ENCODE measurements at places on chromosomes 1 and 21.

GRCh38 chr1:232011961-232012360 is 385.4 kb downstream of the DISC1 start:
- no peak for DNase-seq

- DNase-seq = no peak
These were observed 3.2 kb upstream of the OLFML2B start for GRCh38 chr1:162026881-162027280.

DNA sequence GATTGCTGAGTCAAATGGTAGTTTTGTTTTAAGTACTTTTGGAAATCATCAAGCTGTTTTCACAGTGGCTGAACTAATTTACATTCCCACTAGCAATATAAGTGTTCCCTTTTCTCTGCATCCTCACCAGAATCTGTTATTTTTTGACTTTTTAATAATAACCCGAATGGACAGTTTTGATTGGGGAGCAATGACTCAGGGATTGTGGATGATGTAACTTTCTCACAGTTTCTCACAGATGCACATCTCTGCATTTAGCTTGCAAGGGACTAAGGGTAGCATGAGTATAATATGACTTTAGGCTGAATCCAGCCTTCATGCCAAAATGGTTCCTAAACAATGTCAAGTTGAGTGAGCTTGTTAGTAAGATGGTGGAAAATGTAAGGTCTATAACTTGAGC is 90.2 kb downstream of the C4BPA start:
- DNase-seq = no peak

- DNase-seq = no peak
These were observed 2.1 kb upstream of the PLA2G2C start for GRCh38 chr1:20188455-20188817.

DNA sequence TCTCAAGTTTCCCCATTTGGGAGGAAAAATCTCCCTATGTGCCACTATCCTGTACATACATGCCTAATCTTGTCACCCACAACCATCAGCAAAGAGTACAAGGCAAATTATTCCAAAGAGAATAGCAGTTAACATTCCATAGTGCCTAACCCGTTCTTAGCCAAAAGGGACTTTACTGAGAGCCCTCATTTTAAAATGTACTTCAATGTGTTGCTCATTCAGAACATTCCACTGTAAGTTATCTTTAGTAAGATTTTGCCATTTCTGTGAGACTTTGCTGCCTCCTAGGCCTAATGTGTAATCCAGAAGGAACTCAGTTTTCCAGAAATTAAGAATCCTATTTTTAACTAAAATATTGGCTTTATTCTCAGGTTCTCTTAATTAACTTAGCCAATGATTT is 11.3 kb upstream of the MRPL55 start:
- no peak for DNase-seq

- DNase-seq = no peak
These were observed 9.9 kb downstream of the CD58 start for GRCh38 chr1:116560704-116561490.

- DNase-seq = no peak
These were observed 6.5 kb downstream of the ZP4 start for GRCh38 chr1:237884237-237884636.

GRCh38 chr1:94280541-94280940 is 43.2 kb upstream of the ARHGAP29 start:
- DNase-seq = no peak
